ENCODE measurements at places on chromosomes 4 and X.

GRCh38 chrX:45975633-45976032 lies 569.6 kb downstream of the ZNF674 start:
- DNase-seq = no peak

- DNase-seq = peak; percentile 15
Observed at GRCh38 chrX:71941776-71942175, 31.1 kb downstream of the NHSL2 start.

- DNase-seq = no peak
Observed at GRCh38 chrX:47218920-47219815, 687 bp downstream of the CDK16 start.

GRCh38 chrX:145848857-145849256 lies 31.2 kb downstream of the SLITRK2 start:
- no peak for DNase-seq

DNA sequence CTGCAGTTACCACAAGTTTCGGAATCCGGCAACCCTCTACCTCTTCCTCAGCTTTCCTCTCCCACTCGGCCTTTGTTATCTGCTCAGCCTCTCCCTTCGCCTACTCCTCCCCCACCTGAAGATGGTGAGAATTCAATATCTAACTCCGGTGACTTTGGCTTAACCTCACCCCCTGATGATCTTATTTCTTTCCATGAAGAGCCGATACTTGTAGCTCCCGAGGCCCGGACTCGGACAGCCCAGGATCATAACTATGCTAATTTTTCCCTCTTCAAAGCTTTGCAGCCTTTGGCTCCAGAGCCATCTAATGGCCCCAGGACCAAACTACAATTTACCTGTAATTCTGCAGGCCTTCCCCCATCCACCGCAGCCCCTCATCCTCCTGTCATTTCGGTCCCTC lies 32.0 kb upstream of the MGST2 start:
- DNase-seq = no peak

DNA sequence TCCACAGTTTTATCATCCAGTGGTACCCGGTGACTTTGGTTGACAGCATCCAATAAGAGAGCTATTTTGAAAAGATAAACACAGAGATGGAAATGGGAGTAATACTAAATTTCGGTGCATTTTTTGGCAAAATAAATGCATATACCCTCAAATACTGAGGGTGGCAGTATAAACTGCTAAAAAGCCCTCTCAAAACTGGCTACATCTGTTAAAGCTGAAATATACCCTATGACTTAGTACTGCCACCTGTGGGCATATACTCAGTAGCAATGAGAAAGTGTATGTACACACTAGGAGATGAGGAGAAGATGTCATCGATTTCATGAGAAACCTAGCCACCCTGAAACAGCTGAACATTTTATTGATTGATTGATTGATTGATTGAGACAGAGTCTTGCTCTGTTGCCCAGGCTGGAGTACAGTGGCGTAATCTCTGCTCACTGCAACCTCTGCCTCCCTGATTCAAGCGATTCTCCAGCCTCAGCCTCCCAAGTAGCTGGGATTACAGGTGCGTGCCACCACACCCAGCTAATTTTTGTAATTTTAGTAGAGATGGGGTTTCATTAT lies 12.2 kb upstream of the TMEM128 start:
- no peak for DNase-seq

DNA sequence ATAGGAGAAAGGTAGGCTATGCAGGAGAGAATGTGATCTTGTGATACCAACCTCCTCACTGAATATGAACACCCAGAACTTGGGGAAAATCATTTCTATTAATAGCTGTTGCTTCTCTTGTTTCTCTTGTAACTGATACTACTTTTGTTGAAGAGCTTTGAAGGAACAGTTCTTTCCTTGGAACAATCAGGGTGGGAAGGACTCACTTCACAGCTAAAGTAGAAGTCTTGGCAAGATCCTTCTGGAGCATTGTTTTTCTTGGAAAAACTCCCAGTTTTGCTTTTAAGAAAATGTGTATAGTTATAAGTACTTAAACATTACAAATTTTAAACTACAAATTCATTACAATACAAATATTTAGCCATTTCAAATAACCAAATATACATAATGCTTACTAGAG lies 19.1 kb upstream of the XK start:
- no peak for DNase-seq

GRCh38 chr4:176498617-176499256 lies 179.0 kb downstream of the SPCS3 start:
- no peak for DNase-seq

- no peak for DNase-seq
Observed at GRCh38 chr4:44679060-44679459, 840 bp downstream of the GUF1 start.

- DNase-seq = no peak
Observed at GRCh38 chr4:141645611-141646340, 9.4 kb downstream of the IL15 start.

- no peak for DNase-seq
Observed at GRCh38 chrX:49122499-49122898, 1.0 kb downstream of the GPKOW start.

- DNase-seq = no peak
Observed at GRCh38 chr4:26218677-26219605, 101.9 kb upstream of the RBPJ start.

DNA sequence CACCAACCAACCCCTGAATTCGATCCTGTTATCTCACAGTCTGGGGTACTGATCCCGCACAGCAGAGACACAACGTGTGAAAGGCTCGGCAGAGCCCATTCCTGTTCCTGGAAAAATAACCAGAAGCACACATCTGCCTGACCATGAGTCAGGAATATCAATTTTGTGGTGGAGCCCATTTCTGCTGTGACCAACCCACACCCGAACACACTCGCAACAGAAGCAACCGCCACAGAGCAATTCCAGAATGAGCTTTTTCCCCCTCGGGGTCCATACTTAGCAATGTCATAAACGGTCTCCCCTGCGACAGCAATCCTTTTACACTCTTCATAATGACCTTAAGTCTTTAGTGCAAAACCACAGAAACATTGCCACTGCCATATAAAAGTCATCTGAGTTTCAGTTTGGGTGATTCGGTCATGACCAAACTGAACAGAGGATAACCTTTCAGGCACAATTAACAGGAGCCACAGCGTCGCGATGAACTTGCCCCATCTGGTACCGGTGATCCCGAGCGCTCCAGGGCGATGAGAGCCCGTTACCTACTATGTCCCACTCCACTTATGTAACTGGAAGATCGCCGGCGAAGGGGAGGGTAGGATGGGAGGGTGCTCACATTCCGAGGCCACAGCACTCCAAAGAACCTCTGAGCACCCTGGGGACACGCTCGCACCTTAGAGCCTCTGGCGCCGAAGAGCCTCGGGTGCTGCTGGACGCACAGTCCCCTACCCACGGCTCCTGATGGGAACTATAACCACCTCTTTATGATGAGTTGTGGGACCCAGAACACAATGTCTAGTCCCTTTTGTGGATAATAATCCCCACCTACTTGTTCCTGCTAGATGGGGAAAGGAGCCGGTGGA lies 1.1 kb downstream of the MECP2 start:
- no peak for DNase-seq

DNA sequence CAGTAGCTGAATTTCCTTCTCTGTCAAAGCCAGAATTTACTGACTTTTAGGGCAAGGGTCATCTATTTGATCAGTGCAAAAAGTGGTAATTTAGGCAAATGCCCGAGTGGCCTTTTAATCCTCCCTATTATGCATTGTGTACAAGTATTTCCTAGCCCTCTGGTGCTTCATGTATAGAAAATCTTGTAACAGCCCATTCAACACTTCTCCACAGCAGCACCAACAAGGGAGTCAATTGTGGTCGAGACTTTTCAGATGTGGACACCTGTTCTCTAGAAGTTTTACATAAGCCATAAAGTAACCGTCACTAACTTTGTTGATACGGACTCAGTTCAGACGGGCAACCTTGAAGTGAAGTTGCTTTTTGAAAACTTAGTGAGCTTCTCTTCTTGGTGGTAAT lies 50.9 kb upstream of the FHDC1 start:
- DNase-seq = no peak

DNA sequence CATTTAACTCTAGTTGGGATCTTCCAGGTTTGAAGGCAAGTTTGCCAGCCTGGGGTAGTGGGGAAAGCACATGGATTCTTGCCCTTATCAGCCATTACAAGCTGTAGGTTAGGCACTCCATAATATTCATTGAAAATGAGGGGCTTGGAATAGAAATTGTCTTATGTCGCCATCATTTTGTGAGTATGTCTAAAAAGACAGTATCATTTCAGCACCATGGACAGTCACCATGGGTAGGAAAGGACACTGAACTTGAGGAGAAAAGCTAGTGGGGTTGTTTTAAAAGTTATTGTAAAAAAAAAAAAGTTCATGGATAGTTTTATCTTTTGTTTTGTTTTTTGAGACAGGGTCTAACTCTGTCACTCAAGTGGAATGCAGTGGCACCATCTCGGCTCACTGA lies 356.1 kb downstream of the HNRNPD start:
- no peak for DNase-seq

GRCh38 chr4:125387770-125388169 lies 73.0 kb downstream of the FAT4 start:
- no peak for DNase-seq

DNA sequence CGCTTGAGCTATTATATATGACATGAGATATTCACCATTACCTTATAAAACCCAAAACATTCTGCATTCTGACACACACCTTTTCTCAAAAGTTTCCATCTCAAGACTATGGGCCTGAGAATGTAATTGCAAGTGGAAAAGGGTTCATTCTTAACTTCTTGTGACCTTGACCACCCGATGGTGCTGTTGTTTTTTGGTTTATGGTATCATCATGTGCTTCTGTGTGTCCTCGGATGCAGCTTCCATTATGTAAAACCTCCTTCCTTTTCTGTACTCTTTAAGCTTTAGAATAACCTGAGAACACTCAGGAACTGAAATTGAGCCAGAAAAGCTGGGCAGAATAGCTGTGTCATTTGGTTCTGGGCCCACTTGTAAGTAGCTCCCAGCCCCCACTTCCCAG lies 16.2 kb upstream of the PUDP start:
- DNase-seq = no peak

GRCh38 chr4:140719022-140719421 lies 37.2 kb downstream of the TBC1D9 start:
- DNase-seq = no peak

DNA sequence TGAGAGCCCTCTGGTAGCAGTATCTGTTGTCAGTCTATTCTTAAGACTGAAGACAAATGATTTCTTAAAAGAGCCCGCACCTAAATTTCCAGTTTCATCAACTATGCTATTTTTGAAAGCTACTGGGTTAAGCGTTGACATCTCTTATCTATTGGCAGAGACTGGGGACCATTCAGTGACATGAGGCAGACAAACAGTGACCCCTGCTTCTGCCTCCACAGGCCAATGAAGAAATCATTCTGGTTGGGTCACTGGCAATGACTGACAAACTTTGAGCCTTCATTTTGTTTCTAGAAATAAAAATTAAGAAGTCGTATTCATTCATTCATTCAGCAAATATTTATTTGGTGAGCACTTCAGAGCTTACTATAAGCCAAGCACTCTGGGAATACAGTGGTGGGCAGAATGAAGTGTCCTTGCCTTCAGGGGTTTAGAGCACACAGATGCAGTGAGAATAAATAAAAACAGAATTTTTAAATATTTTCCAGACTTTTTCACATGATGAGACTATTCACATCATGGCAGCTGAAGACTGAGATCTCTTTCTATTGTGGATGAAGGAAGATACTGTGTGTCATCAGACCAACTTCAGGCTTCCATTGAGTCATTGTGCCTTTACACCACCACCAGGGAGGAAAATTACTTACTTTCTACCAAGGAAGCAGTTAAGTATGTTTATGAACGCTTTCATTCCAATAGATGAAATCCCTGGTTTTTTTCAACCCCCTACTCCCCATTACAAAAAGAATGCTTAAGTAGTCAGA lies 36.0 kb downstream of the SORBS2 start:
- no peak for DNase-seq

DNA sequence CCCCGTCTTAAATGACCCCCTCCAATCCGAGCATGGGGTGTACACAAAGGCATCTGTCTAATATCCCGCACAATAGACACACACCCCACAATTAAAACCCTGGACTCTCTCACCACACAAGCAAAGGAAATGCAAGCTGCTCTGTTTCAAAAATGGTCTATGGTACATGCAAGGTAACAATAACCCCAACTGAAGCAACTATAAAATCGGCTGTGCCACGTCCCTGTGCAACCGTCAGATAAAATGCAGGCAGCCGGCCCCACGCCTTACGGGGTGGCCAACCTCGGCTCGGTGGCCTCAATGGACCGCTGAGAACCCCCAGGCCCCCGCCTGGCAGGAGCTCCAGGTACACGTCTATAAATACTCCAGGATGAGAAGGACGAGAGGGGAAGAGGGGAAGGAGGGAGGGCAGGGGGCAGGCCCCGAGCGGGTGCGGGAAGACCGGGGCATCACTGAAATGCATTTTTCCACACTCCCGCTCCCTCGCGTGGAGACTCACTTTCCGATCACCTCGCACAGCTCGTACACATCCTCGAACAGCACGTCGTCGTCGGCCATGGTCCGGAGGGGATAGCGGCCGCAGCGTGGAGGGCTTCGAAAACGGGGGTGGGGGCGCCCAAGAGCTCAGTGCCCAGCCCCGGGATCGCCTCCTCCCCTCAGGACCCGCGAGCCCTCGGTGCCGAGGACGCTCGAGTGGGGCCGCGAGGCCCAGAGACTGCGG lies 763 bp downstream of the CASK start:
- DNase-seq = no peak

GRCh38 chr4:8400632-8401325 lies 39.7 kb downstream of the ACOX3 start:
- DNase-seq = no peak

GRCh38 chrX:154607370-154607769 lies 11.7 kb downstream of the CTAG1B start:
- DNase-seq = no peak

GRCh38 chr4:115675719-115676118 lies 562.3 kb upstream of the NDST4 start:
- DNase-seq = no peak

DNA sequence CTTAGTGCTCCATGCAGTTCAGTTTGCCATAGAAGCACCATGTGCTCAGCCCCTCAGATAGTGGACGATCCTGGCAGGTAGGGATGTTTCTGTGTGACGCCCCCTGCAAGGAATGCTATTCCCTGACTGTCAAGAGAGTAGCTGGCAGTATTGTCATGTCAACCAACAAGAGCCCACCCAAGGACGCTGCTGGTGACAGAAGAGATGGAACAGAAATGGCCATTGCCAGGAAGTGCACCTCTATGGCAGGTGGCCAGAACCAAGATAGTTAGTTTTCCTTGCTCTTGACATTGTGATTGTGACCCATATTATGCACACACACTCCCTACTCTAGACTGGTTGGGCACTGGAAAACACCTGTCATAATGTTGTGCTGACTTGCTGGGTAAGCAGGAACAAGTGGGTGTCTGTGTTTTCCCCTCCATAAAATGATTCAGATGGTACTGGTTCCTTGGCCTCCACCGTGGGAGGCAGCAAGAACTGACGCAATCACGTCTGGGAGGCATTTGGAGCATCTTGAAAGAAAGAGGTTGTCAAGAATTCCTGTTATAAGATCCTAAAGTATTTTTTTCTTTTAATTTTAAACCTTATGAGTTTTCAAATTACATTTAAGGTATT lies 507.9 kb downstream of the MID1IP1 start:
- DNase-seq = no peak

- no peak for DNase-seq
Observed at GRCh38 chr4:57064120-57064519, 46.1 kb downstream of the IGFBP7 start.
